ELR (cell line): ENCODE measurements at places on chromosomes 1 and 21.

DNA sequence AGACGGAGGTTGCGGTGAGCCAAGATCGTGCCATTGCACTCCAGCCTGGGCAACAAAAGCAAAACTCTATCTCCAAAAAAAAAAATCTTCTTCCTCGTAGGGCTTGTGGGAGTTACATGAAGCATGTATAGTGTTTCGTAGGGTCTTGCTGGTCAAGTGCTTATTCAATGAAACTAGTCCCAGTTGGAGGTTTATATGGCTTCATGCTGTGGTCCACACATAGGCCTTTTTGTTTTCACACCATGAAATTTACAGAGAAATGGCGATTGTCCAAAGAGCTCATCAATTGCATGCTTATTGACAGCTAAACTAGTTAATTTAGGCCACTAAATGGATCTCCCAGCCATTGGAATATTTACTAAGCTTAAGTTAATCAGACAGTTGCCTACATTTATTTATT lies 29.6 kb downstream of the HUNK start:
- no peak for DNase-seq

- DNase-seq: peak; percentile 46
Measured at GRCh38 chr1:93758842-93759515, 77.3 kb upstream of the BCAR3 start.

DNA sequence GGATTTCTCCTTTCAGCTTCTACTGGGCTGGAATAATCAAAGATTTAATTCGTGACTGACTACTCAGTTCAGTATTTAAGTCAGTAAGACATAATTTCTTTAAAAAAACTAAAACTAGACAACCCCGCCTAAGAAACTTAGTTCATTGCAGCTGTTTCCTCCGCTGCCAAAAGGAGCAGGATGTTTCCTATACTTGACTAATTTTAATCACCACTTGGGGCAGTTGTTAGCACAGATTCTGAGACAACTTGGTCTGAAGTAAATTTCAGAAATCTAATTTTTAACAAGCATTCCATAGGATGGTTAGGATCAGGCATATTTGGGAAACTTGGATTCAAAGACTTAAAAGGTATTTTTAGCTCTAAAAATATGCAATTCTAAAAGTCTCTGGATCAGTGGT lies 34.0 kb downstream of the EPRS1 start:
- DNase-seq: peak; percentile 22

DNA sequence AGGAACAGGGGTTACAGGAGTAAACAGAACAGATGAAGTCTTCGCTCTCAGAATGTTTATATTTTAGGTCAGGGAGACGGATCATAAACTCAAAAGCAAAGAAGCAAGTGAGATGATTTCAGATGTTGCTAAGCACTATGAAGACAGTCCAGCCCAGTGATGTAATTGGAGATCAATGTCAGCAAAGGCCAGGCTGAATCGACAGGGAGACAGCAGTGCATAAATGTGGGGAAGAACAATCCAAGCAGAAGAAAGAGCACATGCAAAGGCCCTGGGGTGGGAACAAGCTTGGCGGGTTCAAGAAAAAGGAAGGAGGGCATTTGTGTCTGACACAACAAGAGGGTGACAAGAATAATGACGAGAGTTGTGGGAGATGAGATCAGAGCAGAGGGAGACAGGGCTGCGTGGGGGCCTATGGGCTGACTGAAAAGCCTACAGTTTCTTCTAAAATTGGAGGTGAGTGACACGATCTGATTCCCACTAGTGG lies 47.0 kb downstream of the TAS1R2 start:
- no peak for DNase-seq

DNA sequence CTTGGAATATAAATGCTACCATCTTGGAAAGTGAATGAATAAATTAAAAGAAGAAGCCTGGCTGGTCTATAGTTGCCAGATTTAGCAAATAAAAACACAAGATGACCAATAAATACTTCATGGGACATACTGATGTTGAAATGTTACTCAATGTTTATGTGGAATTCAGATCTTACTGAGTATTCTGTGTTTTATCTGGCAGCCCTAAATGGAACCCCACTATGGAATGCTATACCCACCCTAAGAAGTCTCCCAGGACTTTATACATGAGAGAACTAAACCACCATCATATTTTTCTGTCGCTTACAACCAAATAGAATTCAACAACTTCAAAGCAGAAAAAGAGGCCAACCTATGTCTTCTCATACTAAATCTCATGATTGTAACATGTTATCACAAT lies 177.6 kb upstream of the HMCN1 start:
- no peak for DNase-seq

GRCh38 chr1:6483017-6483760 lies 8.3 kb downstream of the PLEKHG5 start:
- no peak for DNase-seq

GRCh38 chr1:171699531-171699930 lies 42.3 kb downstream of the VAMP4 start:
- no peak for DNase-seq

- no peak for DNase-seq
Measured at GRCh38 chr1:117696561-117696960, 90.7 kb downstream of the TENT5C start.

DNA sequence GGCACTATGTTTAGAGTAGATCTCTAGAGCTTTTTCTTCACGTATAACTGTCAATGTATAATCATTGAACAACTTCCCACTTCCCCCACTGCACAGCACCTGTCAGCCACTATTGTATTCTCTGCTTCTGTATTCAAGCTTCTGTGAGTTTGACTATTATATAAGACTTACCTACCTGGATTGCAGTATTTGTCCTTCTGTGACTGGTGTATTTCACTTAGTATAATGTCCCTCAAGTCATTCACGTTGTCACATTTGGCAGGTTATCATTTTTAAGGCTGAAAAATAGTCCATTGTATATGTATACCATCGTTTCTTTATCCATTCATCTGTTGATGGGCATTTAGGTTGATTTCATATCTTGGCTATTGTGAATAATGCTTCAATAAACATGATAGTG lies 969.5 kb upstream of the B3GALT2 start:
- no peak for DNase-seq

- no peak for DNase-seq
Measured at GRCh38 chr1:25723250-25723880, 76.6 kb upstream of the SELENON start.

DNA sequence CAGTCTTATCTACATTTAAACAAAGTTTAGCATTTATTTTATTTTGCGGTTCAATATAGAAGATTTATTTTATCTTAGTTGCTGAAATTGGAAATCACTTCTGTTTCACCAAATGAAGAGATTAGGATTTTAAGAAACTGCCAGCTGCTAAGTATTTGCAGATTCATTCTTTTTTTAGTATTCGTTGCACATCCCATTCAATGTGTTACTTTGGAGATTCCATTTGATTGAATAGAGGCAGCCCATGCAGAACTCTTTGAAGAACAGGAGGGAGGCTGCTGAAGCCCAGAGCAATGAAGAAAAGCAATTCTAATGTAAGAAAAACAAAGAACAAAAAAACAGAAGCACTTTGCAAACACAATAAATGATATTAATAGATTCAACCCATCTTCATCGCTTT lies 38.6 kb upstream of the IL12RB2 start:
- no peak for DNase-seq

DNA sequence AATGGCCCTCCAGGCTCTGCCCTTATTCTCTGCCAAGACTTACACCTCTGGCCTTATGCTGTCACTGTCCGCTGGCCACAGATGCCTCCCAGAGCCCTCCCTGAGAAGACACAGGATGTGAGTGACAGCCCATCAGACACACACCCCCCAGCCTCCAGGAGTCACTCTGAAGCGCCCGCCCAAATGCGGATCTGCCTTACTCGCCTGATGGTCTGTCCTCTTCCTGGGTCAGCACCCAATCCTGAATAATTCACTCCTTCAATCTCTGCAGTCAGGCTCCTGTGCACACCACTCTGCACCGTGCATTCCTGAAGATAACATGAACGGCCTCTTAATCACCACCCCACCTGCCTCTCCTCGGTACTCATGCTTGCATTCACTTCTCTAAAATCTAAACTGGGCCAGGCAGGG lies 14.7 kb downstream of the CLSTN1 start:
- DNase-seq: no peak

- DNase-seq: no peak
Measured at GRCh38 chr1:94111879-94112278, 9.1 kb downstream of the ABCA4 start.

- no peak for DNase-seq
Measured at GRCh38 chr1:101004670-101005069, 20.9 kb downstream of the DPH5 start.

DNA sequence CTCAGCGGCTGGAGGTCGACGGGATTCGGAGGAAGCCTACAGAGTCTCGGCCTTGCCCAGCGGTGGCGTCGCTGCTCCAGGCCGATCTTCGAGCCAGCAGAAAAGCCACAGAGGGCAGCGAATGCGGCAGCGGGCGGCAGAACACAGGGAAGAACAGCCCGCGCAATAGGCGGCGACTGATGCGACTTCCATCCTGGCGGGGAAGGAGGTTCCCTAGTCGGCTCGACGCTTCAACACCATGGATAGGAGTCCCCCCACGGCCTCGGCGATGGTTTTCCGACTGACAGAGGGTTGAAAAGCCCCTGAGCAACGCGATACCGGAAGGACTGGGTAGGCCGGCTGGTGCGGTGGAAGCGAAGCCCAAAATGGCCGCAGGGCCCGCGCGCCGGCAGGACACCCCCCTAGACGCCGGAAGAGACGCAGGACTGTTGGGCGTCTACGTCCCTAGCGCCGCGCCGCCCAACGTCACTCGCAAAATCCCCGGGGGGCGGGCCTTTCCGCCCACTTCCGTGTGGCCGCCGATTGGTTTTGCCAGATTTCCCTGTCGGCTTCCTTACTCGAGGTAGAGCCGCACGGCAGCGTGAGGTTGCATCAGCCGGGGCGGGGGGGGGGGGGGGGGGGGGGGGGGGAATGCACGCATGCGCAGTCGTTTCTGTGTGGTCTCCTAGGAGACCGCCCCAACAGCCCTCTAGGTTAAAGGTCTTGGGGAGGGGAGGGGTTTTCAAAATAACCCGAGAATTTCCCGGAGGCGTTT lies at the start of gene PPP1R15B:
Gene PPP1R15B (minus strand): TSS at position 367 of the 754 bp plus-strand sequence. CDS start 406 bp downstream, outside the sequence.
- DNase-seq: peak; percentile 99

- DNase-seq: no peak
Measured at GRCh38 chr1:183315991-183316758, 102.0 kb downstream of the NMNAT2 start.

DNA sequence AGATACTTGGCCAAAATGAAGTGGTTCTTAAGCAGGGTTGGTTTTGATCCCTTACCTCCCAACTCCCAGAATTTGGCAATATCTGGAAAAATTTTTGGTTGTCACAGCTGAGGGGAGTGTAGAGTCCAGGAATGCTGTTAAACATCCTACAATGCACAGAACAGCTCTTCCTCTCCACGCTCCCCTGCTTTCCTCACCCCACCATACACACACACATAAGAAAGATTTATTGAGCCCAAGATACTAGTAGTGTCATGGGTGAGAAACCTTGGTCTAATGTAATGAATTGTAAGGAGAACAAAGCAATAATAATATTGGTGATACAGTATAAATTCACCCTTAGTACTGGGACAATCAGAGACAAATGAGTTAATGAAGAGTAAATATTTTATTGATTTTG lies 47.8 kb downstream of the ASB17 start:
- no peak for DNase-seq

GRCh38 chr1:59204001-59204400 lies 92.9 kb upstream of the FGGY start:
- DNase-seq: no peak

GRCh38 chr1:185514311-185514710 lies 197.3 kb upstream of the IVNS1ABP start:
- DNase-seq: no peak

- DNase-seq: peak; percentile 36
Measured at GRCh38 chr21:34100790-34101189, 27.4 kb downstream of the MRPS6 start.
